ENCODE measurements at places on chromosomes 3 and 15.

DNA sequence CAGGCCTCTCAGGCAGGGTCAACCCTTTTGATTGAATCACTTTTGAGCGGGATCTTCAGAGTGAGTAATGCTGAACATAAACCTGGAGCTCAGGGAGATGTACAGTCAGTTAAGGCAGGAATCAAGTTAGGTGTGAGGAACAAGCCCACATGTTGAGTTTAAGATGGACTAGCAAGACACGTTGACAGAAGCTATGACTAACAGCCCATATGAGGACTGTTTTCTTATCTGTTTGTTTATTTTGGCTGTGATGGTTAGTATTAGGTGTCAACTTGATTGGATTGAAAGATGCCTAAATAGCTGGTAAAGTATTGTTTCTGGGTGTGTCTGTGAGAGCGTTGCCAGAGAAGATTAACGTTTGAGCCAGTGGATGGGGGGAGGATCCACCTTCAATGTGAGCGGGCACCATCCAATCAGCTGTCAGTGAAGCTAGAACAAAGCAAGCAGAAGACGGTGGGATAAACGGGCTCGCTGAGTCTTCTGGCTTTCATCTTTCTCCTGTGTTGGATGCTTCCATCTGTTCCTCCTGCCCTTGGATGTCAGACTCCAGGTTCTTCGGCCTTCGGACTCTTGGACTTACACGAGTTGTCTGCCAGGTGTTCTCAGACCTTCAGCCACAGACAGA lies 232.3 kb upstream of the STAC start:
- DNase-seq = no peak

DNA sequence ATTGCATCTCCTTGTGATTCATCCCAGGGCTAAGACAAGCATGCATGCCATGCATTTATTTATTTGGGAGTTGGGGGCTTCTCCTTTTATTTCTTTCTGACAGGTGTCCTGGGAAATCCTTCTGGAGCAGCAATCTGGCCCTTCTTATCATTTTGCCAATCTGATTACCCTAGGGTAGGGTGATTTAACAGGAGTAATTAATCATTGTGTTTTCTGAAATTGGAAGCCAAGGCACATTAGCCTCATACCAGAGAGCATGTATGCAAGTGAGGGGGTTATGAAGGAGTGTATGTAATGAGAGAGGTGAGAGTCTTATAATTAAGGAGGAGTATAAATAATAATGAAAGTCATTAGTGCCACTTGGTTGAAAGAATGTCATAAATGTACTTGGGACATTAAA lies 37.4 kb upstream of the ARPP21 start:
- no peak for DNase-seq

DNA sequence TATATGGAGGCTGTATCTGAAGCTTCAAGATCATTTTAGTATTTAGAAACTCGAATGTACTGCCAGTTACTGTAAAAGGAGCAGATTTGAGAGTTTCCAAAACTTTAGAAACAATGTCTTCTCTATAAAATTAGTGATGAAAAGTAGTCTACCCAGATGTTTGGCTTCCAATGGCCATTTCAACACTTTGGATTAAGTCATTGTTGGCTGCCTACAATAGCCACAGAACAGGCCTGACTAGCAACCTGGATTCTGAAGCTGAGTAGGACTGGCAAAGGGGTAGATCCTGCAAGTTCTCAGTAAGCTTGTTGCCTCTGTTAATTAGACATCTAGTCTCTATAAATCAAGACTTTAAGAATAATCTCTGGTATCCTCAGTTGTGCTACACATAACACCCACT lies 239.0 kb upstream of the KCNMB2 start:
- peak; percentile 56 for DNase-seq

GRCh38 chr3:106692624-106693023 lies 684.6 kb upstream of the CCDC54 start:
- DNase-seq = peak; percentile 6

DNA sequence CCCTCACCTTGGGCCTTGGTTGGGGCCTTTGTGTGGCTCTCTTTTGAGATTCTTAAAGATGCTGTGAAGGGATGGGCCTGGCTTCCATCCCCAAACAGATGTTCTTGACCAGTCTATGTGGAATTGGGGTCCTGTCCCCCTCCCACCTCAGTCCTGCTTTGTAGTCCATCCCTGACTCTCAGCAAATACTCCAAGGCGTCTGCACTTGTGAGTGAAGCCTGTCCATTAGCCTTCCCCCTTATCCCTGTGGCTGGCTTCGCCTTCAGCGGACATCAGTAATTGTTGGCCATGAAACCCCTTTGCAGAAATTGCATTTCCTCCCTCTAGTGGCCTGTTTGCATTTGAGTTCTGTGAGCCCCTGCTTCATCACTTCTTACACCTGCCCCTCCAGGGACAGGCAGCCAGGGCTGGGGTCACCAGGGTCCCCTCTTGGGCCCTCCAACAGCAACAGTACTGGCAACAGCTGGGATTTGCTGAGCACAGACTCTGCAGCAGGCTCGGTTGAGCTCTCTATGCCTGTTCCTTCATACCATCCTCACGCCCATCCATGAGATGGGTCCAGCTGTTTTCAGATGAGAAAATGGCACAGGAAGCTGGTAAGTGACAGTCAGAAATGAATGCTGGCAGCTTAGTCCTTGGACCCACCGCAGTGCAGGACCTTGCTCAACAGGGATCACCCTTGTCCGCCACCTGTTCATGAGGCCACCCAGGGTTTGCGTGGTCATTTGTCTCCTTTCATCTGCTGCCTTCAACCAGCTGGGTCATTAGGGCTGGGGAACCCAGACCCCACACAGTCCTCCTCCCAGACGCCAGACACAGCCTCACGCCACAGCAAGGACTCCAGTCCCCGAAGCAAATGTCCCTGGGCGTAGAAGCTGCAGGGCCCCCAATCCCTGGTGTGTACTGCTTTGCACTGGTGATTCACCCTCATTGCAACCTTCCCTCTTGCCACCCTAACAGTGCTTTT lies 8.9 kb upstream of the LRRK1 start:
- DNase-seq = no peak

Data from GM04504 (cell line).